ENCODE measurements at places on chromosomes 2 and 18.

DNA sequence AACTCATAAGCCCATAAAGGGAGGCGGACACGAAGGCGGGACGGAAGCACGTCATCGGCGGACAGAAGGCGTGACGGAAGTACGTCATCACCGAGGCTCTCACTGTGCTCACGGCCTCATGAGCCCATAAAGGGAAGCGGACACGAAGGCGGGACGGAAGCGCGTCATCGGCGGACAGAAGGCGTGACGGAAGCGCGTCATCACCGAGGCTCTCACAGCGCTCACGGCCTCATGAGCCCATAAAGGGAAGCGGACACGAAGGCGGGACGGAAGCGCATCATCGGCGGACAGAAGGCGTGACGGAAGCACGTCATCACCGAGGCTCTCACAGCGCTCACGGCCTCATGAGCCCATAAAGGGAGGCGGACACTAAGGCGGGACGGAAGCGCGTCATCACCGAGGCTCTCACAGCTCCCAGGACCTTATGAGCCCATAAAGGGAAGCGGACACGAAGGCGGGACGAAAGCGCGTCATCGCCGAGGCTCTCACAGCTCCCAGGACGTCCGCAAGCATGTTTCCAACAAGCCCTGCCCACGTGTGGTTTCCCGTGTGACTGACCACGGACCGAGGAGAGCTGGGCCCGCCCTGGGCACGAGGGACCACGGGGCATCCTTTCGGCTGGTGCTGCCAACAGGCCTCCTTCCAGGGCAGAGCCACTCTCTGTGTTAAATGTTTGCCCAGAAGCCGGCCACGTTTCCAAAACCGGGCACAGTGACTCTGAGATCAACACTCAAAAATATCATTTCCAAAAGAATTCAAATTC lies 182.7 kb upstream of the SALL3 start:
- no peak for DNase-seq

- no peak for DNase-seq
Measured at GRCh38 chr18:36186461-36187192, 670 bp upstream of the MOCOS start.

- no peak for DNase-seq
Measured at GRCh38 chr2:228613133-228613850, 431.8 kb upstream of the SPHKAP start.

GRCh38 chr18:79770501-79770815 lies 27.3 kb upstream of the KCNG2 start:
- no peak for DNase-seq

DNA sequence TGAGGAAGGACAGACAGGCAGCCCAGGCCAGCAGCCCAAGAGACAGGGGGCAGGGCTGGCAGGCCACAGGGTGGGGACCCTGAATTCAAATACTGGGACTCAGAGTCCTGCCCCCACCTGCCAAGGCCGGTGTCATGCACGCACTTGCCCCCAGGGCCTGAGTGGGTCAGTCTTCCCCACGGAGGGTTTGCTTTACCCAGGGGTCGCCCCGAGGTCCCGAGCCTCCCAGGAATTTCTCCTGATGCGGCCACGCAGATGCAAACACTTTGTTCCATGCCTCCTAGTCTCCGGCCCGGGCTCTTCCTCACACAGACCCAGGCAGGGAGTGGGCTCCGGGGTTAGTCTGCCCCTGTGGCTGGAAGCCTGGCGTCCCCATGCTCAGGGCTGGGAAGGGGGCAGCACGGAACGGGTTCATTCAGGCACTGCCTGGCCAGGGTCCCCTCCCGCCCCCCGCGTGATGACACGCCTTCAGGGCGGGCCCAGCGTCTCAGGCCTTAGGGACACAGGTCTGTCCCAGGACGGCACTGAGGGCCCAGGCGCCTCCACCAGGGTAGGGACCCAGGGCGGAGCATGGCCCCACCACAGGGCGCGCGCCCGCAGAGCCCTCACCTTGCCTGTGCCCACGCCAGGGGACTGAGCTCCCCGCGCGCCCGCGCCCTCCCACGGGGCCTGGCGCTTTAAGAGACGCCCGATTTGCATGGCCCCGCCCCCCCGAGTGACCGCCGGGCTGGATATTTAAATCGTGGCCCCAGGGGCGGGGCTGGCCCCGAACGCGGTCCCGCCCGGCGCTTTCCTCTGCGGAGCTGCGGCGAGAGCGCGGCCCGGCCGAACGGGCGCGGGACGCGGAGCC lies at the start of gene SNED1:
TSS of gene SNED1 (plus strand) at position 763 of the 850 bp plus-strand sequence. CDS start 220 bp downstream, outside the sequence.
- DNase-seq: peak; percentile 59

- DNase-seq: no peak
Measured at GRCh38 chr2:172571245-172571644, 15.4 kb downstream of the PDK1 start.

GRCh38 chr2:98926601-98927000 lies 9.4 kb downstream of the CRACDL start:
- no peak for DNase-seq

- no peak for DNase-seq
Measured at GRCh38 chr18:3485153-3486149, 35.5 kb downstream of the TGIF1 start.

DNA sequence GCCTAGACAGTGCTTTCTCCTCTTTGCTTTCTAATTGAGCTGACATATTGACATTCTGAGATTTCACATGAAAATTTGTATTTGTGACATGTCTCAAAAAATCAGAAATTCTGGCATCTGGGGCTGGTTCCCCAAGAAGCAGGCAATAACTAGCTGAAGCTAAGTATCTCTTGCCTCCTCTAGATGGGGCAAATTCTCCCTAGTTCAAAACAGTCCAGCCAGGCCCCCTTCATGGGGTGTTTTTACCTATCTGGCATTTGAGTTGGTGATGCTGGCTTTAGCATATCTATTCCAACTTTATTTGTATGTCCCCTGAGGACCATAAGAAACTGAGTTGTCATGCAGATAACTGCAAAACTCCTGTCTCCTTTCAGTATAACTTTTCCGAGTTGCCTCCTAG lies 39.9 kb downstream of the ARHGAP15 start:
- no peak for DNase-seq

- DNase-seq: peak; percentile 20
Measured at GRCh38 chr2:45652090-45653031, 886 bp downstream of the PRKCE start.

DNA sequence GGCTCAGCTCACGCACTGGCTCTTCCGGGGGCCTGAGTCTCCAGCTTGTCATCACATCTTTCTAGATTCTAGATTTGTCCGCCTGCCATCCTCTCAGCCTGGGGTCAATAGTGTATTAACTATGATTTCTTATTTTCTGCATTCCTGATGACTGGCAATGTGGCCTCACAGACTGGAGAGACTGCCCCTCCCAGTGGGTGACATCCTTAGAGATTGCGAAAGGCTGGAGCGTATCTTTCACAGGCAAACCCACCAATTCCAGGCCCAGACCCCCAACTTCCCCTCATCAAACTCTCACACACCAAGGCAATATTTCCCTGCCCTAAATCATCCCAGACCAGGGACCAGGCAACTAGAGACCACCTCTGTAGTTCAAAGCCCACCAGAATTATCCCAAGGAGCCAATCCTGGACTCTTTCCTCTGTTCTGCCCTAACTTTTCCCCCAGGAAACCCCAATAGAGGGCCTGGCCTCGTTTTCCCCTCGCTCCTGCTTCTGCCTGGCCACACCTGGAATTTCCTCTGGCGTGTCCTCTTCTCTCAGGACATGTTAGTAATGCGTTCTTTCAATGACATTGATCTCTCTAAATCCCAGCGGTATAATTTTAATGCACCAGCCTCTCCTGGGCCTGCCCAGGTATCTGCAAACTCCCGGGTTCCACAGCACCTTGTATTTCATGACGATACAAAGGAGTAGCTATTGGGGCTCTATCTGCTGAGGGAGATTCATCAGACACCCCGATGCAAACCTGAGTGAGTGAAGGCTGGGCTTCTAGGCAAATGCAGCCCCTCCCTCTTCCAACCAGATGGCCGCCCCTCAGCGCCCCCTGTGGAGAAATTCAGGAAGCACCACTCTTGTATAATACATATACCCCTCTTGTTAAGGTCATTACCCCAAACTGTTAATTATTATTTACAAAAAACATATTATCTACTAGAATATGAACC lies 2.4 kb upstream of the KCNF1 start:
- no peak for DNase-seq

GRCh38 chr2:155033652-155034051 lies 335.2 kb downstream of the KCNJ3 start:
- no peak for DNase-seq

GRCh38 chr2:20617892-20618467 lies 32.9 kb downstream of the HS1BP3 start:
- DNase-seq: peak; percentile 11

- DNase-seq: no peak
Measured at GRCh38 chr2:33130544-33130943, 183.8 kb downstream of the LTBP1 start.

DNA sequence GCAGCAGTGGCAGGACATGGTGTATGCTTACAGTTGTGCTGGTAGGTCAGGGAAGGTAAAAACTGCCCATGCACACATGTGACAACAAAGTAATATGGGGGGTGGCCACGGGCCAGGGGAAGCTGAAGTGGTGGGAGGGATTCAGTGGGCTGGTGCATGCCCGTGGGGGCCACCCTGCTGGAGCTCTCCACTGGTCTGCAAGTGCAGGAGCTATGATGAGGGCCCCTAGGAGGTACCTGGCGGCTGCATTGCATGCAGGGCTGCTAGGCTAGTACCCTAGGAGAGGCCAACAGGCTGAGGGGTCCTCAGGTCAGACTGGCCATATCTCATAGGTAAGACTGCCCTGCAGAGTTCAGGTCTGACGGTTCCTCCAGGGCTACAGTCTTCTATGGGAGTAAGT lies 265.9 kb downstream of the NUP35 start:
- DNase-seq: no peak

- no peak for DNase-seq
Measured at GRCh38 chr2:169095621-169096105, 26.3 kb downstream of the DHRS9 start.

GRCh38 chr2:133459590-133459989 lies 108.7 kb downstream of the NCKAP5 start:
- no peak for DNase-seq

- no peak for DNase-seq
Measured at GRCh38 chr2:126220331-126220730, 435.6 kb upstream of the GYPC start.

DNA sequence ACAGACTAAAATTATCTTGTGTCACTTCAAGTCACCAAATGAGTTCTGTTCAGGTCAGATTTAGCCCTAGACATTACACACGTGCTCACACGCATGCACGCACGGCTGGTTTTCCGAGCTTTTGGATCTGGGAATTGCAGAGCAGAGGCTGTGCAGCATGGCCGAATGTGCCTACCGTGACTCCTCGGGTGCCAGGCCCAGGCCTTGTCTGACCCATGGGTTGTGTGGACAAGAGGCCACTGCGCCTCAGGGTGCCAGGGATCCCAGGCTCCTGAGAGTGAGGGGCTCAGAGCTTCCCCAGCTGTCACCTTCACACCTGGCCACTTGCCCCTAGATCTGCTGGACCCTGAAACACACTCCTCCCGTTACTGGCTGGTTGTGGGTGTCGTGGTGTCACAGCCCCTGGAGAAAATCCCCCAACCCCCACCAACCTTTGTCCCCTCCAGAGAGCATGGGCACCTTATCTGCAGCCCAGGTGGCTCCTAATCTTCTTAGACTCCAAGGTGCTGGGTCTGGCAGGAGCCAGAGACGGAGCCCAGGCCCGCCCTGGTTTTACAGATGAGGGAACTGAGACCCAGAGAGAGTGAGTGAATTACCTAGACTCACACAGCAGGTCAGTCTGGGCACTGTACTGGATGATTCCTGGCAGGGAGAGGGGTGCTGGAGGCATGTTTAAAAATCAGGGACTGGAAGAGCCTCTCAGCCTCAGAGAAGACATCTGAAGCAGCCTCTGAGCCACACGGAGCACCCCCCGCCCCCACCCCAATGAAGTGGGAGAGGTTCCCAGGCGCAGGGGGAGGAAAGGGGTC lies 56.8 kb downstream of the ATOH8 start:
- DNase-seq: no peak

DNA sequence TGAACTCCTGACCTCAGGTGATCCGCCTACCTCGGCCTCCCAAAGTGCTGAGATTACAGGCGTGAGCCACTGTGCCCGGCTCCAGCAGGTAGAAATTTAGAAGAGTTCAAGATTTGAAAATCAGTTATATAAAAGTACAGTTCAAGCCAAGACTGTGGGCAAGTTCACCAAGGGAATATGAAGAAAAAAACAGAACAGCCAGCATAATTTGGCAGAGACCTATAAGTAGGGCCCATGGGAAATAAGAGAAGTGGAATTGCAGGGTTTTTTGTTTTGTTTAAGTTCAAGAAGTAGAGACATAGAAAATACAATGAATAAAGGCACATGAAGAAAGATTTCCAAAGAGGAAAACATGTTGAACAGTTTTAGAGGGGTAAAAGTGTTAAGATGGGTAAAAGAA lies 57.9 kb downstream of the BAZ2B start:
- no peak for DNase-seq

- no peak for DNase-seq
Measured at GRCh38 chr2:240339411-240340360, 95.8 kb upstream of the GPC1 start.

DNA sequence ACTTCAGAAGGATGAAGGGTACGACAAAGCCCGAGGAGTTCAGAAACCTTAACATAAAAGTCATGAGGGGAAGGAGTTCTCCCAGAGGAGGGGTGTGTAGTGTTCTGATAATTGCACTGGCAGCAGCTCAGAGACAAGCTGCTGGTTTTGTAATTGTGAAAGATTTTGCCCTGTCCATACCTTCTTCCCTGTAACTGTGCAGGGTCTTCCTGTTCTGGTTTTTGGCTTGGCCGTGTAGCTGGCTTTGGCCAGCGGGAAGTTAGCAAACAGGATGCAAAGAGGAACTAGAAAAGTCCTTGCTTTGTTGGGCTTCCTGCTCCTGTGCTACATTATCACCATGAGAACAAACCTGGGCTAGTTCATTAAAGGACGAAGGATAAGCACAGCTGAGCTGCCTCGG lies 160.8 kb downstream of the LPIN1 start:
- DNase-seq: peak; percentile 30

DNA sequence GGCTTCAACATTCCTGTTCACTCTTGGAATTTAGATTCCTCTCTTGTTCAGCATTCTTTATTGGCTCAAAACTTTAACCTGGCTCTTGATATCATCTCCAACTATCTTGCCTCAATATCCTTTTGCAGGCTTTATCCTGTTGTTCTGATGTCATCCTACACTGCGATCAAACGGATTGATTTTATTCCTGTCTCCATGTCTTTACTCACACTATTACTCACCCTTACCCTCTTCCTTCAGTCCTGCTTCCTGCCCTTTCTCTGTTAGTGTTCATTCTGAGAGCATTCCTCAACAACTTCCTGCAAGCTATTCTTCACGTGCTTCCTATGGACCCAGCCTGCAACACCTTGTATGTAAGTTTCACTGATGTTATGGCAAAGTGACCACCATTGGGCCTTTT lies 264.7 kb downstream of the RNF152 start:
- no peak for DNase-seq

DNA sequence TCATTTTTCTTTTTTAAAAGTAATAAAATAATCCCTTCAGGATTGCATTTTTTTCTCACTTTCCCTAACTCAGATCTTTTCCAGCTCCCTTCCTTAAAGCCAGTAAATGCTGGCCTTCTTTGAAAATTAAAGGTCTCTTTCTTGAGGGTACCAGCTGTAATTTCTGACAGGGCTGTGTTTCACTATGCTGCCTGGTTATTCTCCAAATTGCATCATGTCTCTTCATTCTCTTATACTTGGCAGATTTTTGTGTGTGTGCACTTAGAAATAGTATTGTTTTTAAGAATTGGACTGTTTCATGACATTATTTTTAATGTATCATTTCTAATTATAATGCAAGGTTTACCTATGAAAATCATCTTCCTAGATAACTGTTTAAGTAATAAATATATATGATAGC lies 72.0 kb upstream of the EPB41L5 start:
- DNase-seq: no peak

GRCh38 chr2:208006833-208007232 lies 18.5 kb downstream of the PLEKHM3 start:
- DNase-seq: no peak

GRCh38 chr18:44848644-44849335 lies 168.1 kb downstream of the SETBP1 start:
- no peak for DNase-seq

Data from CD4-positive, alpha-beta T cell treated with Interferon alpha-2 for 1 hour (primary cell).